C1 segment of cervical spinal cord (tissue), 14 donors: ENCODE measurements at places on chromosomes 4 and X.

DNA sequence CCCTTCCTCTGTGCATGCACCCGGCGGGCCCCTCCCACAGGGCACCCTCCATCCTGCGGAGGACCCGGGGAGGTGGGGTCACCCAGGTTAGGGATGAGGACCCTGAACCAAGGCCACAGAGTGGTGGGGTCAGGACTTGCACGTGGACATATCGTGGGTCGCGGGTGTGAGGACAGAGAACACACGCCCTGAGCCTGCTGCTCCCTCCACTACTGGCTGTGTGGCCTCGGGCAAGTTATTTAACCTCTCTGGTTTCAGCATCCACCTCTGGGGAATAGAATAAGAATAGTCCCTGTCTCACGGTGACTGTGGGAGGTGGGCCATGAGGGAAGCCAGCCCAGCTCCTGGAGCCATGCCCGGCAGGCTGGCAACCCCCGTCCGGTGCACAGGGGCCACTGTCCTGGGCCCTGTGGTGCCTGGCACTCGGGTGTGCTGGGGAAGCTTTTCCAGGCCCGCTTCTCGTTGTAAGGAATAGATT lies 5.1 kb downstream of the PSAPL1 start:
- no peak for DNase-seq

GRCh38 chr4:926538-926937 lies 5.6 kb downstream of the GAK start:
- DNase-seq = no peak

DNA sequence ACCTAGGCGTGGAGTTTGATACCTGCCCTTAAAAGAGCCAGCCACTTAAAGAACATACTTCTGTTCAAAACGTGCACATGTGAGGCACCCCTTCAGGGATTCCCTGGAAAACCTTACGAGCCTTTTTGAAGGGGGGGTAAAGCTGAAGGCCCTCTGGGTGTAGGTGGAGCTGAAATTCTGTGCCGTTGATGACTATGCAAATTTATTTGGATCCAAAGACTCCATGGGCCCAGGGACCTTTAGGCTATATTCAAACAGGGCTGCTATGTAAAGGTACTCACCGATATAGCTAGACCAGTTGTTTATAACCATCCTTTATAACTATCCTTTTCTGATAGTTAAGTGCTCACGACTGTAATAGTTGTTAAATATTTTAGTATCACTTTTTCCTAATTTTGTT lies 40.3 kb upstream of the NFXL1 start:
- DNase-seq = no peak

GRCh38 chrX:45771560-45772340 lies 571.1 kb upstream of the DIPK2B start:
- no peak for DNase-seq

GRCh38 chr4:2245787-2246275 lies 3.9 kb upstream of the HAUS3 start:
- no peak for DNase-seq

DNA sequence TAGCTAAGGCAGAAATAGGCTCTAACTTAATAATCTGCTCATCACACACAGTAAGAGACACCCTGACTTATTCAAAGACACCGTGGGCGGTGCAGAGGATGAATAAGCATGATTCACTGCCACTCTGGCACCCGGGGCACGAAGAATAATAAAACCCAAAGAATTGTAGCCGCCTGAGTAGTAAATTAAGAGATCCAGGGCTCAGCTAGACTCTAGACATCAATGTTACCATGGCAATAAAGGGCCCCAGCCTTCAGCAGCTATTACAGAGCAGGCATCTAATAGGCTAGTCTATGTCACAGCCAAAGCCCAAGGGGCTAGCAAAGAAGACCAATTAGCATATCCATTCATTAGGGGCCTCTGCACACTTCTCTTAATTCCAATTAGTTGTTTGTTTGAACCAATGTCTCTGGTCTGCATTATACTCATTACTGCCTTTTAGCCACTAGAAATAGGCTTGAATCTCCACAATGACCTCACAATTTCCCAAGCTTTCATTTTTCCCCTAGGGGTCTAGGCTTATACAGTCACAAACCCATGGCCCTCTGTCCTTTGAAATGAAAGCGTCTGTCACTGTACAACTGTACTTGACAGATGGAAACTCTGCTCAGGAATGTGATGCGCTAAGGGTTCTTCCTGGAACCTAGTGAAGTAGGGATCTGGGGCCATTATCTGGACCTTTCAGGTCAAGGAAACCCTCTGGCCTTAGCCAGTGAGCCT lies 3.0 kb upstream of the ATP1B4 start:
- no peak for DNase-seq
